Bone marrow (tissue), 2 donors: ENCODE measurements at places on chromosomes 5 and 9.

- DNase-seq = no peak
Measured at GRCh38 chr9:114652776-114653555, 4.6 kb downstream of the TEX53 start.

- DNase-seq = no peak
Measured at GRCh38 chr5:172683264-172683644, 42.2 kb downstream of the NEURL1B start.

DNA sequence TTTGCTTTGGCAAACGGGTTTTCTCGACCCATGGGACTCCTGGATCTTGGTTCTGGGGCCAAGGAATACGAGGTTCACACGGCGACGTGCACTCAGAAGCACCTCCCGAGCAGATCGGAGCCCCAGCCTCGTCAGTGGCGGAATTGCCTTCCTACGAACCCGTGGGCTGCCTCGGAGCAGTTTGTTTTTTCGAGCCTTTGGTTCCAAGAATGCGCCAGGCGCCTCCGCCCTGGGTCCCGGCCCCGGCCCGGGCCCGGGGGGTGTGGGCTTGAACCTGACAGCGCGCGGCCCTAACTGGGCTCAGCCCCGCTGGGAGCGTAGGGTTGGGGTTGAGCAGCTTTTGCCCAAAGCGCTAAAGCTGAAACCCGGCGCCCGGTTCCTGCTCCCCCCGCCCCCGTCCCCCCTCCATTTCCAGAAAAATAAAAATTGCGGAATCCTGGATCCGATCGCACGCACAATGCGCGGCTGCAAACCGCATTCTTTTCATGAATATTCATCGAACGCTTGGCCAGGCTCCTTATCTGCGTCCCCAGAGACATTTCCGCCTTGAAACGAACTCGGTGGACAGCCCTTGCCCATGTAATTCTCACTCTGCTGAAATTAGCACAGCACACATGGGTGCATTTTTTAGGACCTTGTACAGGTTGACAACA is 1.0 kb downstream of the BASP1 start:
- peak; percentile 36 for DNase-seq

DNA sequence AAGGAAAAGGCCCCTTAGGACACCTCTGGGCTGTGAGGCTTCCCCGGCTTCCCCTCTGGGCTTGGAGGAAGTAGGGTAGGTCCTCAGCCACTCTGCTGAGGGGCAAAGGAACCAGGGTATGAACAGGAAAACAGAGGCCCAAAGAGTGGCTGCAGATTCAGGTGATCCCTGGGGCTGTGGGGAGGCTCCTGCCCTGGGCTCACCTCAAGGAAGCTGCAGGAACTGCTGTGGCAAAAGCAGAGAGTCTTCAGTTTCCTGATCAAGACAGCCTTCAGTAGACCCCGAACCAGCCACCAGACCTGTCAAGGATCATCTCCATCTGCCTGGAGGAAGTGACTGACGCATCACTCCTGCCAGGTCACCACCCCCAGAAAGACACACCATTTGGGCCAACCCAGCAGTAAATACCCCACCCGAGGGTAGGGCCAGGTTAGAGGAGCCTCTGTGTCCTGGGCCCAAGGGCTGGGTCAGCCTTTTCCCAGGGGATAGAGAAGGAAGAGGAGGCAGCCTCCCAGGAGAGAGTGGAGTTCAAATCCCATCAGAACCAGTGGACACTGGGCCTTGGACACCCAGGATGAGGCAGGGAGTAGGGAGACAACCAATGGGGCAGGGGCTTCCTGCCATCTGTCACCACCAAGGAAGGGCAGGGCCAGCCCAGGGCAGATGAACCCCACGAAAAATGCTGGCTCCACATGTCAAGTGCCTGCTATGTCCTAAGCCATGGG is 5.8 kb upstream of the ST6GALNAC6 start:
- DNase-seq = peak; percentile 55

- no peak for DNase-seq
Measured at GRCh38 chr5:20113031-20113715, 125.2 kb upstream of the CDH18 start.

DNA sequence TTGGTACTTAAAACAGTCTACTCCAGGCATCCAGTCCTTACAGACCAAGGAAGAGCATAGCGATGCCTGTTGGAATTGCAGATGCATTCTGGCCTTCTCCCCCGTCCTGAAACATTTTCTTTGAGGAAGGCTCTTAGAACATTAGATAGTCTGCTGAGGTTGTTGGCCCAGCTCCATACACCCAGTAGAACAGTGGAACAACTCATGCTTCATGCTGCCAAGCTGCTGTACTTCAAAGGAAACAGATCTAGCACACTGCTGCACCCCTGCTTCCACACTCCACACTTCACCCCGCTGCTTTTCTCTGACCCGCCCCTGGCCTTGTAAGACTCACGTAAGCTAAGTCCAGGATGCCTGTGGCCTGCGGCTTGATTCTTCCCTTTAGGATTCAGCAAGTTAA is 33.4 kb upstream of the NCS1 start:
- no peak for DNase-seq

DNA sequence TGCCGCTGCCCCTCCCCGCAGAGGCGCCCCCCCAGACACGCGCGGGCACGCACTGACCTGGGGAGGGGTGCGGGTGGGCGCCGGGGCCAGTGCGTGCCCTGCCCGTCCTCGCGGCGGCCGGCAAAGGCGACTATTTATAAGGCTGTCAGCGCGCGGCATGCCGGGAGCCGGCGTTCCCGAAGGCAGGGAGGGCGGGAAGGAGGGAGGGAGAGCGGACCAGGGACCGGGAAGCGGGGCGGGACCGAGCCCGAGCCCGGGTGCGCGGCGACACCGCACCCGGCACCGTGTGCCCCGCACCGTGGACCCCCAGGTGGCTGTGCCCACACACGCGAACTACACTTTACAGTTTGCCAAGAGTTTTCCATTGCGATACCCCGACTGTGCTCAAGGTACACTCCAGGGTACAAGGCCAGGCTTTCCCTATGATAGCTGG is at the start of gene AK1:
Gene AK1, minus strand, starts transcription at position 110 of the 433 bp plus-strand sequence. CDS start 3,058 bp downstream, outside the sequence.
- no peak for DNase-seq

DNA sequence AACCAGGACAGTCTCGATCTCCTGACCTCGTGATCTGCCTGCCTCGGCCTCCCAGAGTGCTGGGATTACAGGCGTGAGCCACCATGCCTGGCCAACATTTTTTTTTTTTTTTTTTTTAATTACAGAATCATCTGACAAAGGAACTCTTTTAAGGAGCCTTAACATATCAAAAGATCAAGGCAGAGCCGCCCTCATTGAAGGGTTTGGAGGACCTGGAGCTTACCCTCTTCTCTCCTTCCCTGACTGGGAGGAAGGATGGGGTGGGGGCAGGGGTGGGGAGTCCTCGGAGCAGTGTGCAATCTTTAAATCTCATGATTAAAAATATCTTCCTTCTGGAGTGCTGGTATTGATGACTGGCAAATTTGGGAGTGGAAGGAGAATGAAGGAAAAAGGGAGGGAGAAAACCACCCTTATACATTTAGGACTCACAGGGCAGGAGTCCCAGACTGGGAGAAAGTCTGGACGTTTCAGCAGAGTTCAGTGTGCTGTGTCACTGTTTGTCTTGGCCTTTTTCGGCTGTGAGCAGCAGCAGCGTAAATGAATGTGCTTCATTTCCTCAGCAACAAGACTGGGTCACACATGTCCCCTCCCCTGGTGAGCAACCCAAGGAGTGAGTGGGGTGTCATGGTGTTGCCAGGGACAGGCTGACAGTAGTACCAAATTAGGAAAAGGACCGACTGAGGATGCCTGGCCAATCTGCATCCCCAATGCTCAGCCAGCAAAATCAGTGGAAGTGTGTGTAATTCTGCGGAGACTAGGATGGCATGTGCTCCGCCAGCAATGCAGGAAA is 115.3 kb upstream of the BNC2 start:
- DNase-seq = no peak

DNA sequence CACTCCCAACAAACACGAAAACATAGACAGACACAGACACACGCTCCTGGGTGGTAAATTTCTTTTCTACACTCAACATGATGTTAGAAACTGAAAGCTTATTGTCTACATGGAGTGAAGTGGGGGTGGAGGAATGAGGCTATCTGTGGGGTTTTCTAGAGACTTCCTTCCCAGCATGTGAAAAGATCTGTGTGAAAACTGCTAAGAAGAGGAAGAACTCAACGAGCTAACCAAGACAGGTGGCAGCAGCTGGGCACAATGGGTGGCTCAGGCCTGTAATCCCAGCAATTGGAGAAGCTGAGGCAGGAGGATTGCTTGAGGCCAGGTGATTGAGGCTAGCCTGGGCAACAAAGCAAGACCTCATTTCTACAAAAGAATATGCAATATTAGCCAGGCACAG is 7.6 kb downstream of the FYB1 start:
- DNase-seq = peak; percentile 71

DNA sequence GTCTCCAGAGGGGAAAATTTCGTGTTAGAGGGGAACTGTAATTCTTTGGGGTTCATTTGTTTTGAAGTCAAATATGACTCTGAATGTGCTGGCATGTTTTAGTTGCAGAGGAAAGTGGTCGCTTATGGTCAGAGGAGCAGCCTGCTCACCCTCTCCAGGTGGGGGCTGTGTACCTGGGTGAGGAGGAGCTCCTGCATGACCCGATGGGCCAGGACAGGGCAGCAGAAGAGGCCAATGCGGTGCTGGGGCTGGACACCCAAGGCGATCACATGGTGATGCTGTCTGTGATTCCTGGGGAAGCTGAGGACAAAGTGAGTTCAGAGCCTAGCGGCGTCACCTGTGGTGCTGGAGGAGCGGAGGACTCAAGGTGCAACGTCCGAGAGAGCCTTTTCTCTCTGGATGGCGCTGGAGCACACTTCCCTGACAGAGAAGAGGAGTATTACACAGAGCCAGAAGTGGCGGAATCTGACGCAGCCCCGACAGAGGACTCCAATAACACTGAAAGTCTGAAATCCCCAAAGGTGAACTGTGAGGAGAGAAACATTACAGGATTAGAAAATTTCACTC is 13.5 kb downstream of the TXNDC15 start:
- no peak for DNase-seq

- DNase-seq = no peak
Measured at GRCh38 chr5:36656556-36656955, 50.1 kb downstream of the SLC1A3 start.

- no peak for DNase-seq
Measured at GRCh38 chr5:176809544-176810080, 747 bp upstream of the UNC5A start.
